Osteocyte (in vitro differentiated cells): ENCODE measurements at places on chromosomes 13 and 19. TPM values are rescaled to one million over a fixed set of nuclear protein-coding genes. Genes with fewer than 3 reads are reported as not detected.

- DNase-seq: no peak
Measured at GRCh38 chr13:25490236-25490635, 118.5 kb downstream of the ATP8A2 start.

Gene FXYD1
- 0.86 TPM in 1 of 2 replicates, not detected in the other for total RNA-seq

Gene LRRC63
- not detected in 2 replicates for total RNA-seq

DNA sequence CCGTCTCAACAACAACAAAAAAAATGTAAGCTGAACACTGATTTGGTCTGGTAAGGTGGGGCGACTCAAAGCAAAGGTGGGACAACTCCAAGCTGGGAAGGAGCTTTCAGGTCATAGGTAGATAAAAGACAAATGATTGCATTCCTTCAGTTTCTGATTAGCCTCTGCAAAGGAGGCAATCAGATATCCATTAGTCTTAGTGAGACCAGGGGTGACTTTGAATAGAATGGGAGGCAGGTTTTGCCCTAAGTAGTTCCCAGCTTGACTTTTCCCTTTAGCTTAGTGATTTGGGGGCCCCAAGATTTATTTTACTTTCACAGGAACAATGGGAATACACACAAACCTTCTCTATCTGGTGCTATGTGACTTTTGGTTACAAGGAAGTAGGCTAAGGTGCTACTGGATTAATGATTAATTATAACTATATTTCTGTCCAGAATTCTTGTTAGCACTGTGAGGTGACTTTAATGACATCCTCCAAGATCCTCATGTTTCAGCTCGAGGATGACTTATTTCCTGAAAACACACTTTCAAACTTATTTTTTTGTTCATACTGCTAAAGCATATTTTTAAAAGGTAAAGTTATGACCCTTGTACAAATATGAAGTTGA is 10.6 kb upstream of the MTRF1 start:
- no peak for DNase-seq

DNA sequence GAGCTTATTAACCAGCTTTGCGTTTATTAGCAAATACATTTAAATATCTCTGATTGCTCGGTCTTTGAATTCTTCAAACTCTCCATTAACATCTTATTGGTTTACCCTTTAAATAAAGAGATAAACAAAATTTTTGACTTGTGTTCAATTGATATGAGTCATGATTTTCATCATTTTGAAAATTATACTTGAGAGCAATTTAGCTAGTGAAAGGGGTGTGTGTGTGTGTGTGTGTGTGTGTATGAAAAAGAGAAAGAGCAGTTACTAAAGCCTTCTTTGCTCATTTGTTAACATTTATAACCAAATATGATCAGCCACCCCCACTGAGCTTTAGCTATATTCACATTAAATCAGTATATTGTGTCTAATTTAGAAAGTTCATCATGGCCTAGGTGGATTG is 48.3 kb upstream of the FAM216B start:
- DNase-seq: no peak

- DNase-seq: no peak
Measured at GRCh38 chr19:54573330-54573872, at the start of gene LILRA2. LILRA2 (plus strand) TSS chr19:54573790; CDS start chr19:54573879, 89 bp downstream.
